Stimulated activated CD8-positive, alpha-beta memory T cell treated with anti-CD3 and anti-CD28 coated beads, Interleukin-4, amount 100 ng/mL, for 1 hour (primary cell): ENCODE measurements at places on chromosomes 2 and 18.

DNA sequence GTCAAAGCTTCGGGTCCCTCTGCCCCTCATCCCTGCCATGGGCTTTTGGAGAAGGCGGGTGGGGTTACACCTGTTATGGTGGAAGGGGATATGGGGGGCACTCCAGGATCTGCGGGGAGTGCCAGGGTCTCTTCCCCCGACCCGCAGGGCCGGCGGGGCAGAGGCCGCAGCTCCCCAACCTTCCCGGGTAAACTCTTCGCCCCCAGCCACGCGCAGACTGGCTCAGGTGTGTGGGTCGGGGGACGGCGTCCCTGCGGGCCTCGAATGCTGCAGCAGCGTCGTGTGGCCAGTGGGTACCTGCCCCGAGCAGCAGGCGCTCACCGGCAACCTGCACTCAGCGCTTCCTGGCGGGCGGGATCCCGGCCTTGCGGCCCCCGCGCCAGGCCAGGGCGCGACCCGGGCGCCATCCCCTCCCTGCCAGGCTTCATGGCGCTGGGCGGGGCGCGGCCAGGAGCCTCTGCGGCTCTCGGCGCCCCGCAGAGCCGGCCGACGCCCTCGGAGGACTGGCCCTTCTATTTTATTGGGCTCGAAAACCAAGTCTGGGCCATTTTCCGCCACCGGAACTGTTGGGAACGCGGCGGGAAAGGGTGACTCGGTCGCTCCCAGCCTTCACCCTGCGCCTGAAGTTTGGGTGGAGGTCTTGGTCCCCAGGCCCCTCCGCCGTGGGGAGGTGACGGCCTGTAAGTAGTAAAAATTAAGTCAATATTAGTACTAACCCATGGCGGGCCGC, 4.5 kb downstream of the GBX2 start:
- DNase-seq, result no peak

DNA sequence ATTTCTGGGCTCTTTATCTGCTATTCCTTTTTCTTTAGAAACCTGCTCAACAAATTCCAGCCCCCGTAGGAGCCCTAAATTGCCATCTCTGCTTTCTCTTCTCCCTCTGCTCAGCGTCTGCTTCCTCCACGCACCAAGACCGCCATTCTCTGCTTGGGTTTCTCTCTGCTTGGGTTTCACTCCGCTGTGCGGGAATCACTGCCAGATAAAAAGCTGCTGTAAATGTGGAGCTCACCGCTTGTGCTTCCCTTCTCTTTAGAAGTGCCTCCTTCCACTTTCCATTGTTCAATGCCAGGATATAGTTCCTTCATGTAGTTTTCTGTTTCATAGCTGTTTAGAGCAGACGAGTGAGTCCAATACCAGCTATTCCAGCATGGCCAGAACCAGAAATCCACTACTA, 45.9 kb downstream of the TMEM237 start:
- DNase-seq, result no peak

DNA sequence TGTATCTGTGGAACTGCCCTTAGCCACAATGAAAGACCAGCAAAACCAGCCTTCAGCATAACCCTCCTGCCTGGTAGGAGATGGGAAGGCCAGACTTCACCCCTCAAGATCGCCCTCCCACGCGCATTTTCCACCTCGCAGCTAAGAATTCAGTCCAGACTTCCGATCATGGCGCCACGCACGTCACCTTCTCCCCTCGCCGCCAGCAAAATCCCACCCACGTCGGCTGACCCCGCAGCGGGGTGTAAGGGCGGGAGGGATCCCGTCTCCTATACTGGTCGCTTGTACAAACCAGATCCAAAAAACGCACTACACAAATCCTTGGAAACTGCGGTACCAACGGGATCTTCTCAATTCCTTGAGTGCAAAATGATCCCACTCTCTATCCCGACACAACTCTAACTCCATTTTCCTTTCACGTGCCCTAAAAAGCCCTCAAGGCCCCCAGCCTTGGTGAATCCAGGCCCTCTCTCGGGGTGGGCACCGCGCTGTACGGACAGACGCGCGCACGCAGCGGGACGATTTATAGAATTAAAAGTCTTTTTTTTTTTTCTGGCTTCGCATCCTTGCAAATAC, 1.0 kb upstream of the BMPR2 start:
- DNase-seq, result peak; percentile 10

DNA sequence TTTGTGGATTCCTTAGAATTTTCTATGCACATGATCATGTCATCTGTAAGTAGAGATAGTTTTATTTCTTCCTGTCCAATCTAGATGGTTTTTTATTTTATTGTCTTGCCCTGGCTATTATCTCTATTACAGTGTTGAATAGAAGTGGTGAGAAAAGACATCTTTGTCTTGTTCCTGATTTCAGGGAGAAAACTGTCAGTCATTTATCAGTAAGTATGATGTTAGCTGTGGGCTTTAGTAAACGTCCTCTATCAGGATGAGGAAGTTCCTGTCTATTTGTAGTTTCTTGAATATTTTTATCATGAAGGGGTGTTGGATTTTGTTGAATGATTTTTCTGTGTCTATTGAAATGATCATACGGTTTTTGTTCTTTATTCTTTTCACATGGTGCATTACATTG, 5.3 kb downstream of the PLEKHH2 start:
- DNase-seq, result no peak

- no peak for DNase-seq
These were observed 74.3 kb downstream of the GTF3C3 start for GRCh38 chr2:196725218-196725617.

GRCh38 chr2:215532844-215533243, 97.0 kb upstream of the FN1 start:
- no peak for DNase-seq

DNA sequence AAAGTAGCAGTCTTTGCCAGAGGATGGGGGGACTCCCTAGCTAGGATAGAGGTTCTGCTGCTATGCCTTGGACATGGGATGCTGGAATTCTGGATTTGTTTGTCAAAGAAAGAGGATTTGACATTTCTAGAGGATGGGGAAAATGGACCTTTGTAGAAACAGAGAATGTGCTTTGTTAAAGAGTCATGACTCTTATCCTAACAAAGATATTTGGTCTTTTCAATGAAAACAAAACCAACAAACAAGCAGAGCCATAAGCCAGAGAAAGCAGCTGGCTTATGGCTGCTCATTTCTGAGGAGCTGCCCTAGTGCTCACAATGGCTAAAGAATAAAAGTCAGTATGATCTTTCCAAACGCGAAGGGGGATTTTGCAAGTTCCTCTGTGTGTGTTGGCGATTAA, 40.8 kb upstream of the MAPRE2 start:
- no peak for DNase-seq

- no peak for DNase-seq
These were observed 10.7 kb upstream of the IAH1 start for GRCh38 chr2:9463698-9464034.

DNA sequence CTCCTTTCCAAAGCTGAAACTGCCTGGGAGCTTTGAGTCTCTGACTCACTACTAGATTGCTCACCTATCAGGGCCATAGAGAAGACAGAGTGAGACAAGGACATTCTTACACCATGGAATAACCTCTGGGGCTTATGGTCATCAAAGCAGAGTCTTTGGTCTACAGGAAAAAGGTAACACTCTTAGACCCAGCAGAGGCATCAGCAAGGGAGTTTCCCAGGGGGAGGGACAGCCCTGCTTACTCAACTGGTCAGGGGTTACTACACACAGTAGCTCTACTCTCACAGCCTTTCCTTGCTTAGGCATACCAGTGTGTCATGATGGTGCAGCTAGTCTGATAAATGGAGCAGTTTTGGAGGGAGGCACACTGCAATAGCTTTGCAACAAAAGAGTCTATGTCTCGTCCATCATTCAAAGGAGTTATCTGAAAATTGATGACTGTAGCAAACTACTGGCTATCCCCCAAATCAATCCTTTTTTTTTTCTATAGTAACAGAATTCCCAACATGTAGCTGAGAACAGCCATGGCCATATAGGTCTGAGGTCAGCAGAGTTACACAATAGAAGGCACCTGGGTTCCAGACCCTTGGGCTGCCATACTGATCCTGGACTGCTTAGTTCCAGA, 22.4 kb upstream of the CD28 start:
- no peak for DNase-seq
